ENCODE measurements at places on chromosomes 12 and 14.

DNA sequence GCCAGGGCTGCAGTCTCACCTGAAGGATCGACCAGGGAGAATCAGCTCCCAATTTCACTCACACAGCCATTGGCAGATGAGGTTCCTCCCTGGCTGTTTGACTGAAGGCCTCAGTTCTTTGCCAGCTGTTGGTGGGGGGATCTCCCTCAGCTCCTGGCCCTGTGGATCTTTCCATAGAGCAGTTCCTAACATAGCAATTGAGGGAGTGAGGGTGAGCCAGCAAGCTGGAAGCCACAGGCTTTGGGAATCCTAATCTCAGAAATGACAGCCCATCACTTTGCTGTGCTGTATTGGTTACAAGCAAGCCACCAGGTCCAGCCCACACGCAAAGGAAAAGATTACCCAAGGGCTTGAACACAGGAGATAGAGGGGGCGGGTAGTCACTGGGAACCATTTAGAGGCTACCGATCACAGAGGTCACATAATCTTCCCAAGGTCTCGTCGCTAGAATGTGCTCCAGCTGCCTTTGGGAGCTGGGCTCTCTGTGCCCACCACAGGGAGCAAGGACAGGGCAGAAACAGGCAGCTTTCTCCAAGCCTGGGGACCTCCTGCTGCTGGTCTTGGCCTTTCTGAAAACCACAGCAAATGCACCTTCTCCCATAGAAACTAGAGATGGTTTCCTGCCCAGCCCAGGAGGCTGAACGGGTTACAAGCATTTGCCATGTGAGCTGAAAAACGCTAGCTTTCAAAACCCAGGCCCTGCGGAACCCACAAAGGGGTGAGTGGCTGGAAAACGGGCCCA, 4.6 kb upstream of the OTUB2 start:
- DNase-seq = no peak

DNA sequence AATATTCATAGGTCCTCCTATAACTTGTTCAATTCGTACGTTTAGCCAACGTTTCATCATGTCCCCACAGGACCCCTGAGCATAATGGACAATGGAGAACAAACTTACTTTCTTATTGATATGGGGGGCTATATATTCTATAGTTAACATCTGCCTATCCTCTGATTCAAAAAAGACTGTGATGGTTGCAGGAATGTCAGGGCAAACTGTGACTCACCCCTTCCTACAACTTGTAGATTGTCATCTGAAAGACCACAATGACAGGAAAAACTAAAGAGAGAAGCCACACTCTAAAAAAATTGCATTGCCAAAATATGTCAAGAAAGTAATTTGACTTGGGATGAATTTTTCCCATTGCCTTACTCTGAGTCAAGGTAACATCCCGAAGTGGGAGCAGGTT, 50.8 kb downstream of the CATSPERB start:
- DNase-seq = no peak

DNA sequence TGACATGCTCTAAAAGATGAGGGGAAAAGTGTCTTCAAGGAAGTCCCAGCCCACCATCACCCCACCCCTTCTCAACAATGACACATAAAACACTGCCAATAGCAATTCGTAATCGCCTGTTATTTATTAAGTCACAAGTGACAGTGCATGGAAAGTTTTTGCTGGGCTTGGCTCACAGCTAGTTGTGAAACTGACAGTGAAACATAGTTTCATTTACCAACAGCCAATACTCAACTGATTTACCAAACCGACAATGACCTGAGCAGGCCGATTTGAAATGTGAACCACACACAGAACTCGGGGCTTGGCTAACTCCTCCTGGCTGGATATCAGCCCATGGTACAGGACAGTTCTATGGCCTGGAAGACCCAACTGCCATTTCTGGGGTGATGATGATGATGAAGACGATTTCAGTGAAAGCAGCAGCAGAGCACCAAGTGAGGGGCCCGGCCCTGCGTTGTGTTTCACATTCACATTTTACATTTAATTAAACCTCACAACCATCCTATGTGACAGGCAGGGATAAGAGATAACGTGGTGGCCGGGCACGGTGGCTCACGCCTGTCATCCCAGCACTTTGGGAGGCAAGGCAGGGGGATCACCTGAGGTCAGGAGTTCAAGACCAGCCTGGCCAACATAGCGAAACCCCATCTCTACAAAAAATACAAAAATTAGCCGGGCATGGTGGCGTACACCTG, 42.7 kb downstream of the CAMKK2 start:
- no peak for DNase-seq

DNA sequence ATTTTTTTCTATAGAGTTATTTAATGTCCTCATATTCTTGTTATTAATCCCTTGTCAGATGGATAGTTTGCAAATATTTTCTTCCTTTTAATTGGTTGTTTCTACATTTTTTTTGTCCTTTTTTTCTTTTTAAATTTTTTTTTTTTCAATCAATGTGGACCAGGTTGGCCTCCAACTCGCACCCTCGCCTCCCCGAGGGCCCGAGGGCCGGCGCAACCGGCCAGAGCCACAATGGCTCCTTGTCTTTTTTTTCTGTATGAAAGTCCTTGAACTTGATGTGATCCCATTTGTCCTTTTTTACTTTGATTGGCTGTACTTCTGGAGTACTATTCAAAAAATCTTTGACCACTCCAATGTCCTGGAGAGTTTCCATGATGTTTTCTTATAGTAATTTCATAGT, 17.7 kb upstream of the SLCO1B1 start:
- DNase-seq = no peak

DNA sequence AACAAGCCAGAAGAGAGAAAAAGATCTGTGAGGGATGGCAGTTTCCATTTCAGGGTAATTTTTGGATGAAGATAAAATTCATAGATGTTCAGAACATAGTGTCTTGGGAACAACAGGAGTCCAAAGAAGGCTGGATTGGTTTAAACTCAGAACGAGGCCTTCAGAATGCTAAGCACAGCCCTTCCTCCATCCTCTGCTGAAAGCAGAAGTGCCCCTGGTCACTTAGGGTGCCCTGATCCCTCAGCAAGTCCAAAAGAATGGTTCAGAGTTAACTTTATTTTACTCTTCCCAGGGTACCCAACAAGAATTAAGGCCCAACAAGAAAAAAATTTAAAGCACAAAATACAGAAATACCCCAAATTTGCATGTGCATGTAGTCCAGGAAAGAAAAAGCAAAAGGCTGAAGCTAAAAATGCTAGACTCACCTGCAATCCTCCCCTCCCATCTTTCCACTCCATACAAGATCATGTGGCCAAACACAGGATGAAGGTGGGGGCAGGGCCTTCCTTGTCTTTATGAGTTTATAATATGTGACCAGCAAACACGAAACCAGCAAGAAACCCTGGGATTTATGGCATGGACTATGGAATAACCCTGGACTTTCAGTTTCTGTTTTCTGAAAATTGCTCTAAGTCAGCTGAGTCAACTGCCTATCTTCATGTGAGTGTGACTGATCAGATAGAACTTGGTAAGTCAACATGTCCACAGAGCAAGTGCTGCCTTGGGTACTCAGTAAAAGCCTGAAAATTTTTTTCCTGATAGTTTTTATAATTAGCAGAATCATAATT, 21.2 kb downstream of the MAX start:
- DNase-seq = no peak

DNA sequence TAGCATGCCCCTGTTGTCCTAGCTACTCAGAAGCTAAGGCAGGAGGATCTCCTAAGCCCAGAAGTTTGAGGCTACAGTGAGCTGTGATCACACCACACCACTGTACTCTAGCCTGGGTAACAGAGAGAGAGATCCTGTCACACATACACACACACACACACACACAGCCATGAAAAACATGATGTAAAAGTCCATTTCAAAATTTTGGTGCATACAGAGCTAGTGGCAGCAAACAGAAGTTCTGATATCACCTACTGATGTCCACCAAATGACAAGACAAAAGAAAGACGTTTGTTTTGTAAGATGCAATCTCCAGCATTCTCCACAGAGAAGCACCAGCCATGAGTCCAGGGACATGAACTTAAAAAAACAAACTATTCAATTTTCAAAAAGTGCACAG, 15.9 kb downstream of the AREL1 start:
- no peak for DNase-seq

DNA sequence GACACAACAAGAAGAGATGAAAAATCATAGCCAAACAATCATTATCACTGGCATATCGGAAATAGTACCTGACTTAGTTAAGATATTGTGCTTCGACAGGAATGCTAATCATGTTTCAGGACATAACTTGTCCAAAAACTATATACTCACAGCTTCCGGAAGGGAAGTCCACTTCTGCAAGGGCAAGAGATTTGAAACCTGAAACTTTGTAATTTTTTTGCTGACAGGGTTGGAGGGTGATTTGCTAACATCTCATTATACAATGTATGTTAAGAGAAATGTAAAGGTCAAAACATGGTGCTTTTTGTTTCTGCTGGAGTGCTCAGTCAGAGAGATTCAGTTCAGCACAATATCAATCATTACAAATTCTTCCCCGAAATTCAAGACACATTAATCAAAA, 200.3 kb downstream of the CNTN1 start:
- no peak for DNase-seq

DNA sequence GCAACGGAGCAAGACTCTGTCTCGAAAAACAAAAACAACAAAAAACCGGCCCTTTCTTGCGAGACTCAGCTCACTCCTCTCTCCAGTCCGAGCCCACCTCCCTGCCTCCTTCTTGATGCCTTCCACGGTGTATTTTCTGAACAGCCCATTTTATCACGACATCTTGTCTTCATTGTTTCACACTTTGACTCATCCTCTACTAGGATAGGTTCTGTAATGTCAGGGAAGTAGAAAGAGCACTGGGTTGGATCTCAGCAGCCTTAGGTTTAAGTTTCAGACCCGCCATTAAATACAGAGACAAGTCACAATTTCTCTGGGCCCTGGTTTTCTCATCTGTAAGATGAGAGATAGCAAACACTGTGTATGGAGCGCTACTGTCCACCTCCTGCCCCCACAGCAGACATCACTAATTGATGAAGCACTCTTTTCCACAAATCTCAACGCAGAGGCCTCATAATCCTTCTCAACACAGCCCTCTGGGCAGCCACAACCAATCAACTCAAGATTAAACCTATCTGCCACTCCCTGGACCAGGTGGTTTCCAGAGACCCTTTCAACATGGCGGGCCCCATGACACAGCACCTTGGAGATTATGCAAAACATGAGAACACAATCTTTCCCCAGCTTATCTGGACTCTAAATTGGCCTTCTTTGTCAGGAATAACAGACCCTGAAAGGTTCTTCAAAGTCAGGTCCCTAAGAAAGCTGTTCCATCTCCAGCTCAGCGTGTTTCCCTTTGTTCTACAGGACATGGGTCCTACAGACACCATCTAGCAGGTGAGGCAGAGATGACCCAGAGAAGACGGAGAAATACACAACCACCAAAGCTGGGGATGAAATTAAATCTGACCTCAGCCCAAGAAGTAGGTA, 35.6 kb downstream of the CCDC88C start:
- DNase-seq = no peak

DNA sequence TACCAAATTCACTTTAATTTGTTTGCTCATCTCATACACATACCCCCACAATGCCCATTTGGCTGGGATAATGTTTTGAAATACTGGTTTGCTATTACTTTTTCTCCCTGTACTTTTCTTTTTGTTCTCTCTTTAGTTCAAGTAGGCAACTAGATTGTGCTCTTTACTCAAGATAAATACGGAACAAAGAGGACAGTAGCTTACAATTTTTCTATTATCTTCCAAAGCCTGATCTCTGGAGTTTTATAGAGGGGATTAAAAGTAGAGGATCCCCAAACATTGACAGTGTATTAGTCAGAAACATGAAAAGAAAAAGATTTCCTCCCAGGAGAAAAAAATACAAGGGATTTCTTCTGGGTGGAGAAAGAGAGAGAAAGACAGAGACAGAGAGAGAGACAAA, 102.1 kb upstream of the FSCB start:
- no peak for DNase-seq

DNA sequence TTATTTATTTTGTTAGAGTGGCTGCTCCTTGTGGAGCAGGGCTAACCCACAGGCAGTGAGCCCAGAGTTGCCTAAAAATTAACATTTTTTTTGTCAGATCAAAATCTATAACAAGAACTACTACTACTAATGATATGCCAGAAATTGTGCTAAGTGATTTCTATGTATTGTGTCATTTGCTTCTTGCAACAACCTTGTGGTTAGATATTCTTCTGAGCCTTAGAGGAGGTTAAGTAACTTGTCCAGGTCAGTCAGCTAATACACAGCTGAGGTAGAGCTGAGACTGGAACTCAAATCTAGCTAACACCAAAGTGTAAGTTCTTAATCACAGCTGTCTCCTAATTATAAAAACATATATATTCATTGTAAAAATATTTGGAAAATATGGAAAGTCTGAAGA, 29.8 kb downstream of the CFL2 start:
- DNase-seq = no peak

Data from vagina (tissue), 2 donors.